ENCODE measurements at places on chromosomes 3 and 15.

- DNase-seq: no peak
Measured at GRCh38 chr3:27568393-27568792, 84.2 kb upstream of the SLC4A7 start.

DNA sequence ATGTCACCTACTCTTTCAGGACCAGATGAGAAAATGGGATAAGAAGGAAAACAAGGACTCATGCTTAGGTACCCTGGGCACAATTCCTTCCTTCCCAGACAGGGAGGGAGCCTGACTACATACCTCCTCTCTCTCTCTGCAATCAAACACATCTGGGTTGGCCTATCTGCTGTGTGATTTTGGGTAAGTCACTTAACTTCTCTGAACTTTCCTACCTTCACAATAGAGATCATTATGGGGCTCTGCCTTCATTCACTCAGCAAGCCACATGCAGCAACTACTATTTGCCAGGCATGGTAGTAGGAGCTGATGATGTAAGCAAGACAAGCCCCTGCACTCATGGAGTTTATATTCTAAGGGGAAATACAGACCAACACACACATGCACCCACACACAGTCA, 251.2 kb downstream of the SHQ1 start:
- DNase-seq: no peak

- no peak for DNase-seq
Measured at GRCh38 chr15:47460795-47461573, 256.3 kb upstream of the SEMA6D start.

DNA sequence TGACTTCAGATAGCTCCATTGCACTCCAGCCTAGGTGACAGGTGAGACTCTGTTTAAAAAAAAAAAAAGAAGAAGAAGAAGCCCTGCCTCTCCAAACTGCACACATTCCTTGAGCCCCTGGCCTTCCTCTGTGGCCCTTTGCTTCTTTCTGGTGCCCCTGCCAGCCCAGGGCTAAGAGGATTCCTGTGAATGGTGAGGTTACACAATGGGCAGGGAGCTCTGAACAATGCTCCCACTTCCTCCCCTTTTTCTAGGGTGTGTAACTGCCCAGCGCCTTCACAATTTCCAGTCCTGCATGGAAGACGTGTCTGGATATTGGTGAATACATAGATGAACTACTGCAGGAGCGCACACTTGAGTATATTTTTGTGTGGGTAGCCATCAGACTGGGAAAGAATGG, 3.6 kb upstream of the AMOTL2 start:
- no peak for DNase-seq

GRCh38 chr3:30578986-30579579, 27.3 kb upstream of the TGFBR2 start:
- DNase-seq: no peak

DNA sequence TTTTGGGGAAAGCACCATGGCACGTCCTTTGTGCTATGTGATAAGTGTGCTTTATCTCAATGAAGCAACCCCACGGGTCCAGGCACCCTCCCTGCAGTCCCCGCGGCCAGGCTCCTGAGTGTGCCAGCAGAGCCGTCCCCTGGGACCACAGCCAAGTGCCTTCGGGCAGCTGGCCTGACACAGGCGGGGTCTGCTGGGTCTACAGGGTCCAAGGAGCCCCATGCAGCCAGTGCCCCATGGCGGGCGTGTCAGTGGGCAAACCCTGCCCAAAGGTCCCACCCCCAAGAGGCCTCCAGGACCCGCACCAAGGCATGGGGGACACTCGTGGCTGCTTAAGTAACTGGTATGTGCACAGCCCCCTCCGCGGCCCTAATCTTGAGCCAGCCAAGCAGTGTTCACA, 35.3 kb downstream of the KLHL25 start:
- no peak for DNase-seq

- DNase-seq: no peak
Measured at GRCh38 chr15:40856746-40857145, 12.9 kb downstream of the SPINT1 start.

DNA sequence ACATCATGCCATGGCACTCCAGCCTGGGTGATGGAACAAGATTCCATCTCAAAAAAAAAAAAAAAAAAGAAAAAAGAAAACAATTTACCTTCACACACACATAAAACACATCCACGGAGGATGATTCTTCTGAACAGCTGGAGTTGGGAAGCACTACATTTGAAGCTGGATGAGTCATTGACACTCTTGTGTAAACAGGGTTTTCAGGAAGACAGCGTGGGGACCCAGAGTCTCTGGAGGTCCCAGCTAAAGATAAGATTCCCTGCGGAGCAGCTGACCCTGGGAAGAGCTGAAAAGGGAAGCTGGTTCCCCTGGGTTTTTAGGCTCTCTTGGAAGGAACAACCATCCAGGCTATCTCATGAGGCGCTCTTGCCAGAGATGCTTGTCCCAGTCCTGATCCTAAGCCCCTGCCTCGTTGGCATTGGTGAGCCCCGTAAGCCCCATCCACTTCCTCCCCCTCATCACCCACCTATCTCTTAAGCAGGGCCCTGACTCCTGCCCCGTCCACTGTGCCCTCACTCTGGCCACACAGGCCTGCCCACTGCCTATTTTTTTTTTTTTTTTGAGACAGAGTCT, 32.0 kb upstream of the FURIN start:
- DNase-seq: no peak

- no peak for DNase-seq
Measured at GRCh38 chr3:195236801-195237570, 34.0 kb downstream of the XXYLT1 start.

DNA sequence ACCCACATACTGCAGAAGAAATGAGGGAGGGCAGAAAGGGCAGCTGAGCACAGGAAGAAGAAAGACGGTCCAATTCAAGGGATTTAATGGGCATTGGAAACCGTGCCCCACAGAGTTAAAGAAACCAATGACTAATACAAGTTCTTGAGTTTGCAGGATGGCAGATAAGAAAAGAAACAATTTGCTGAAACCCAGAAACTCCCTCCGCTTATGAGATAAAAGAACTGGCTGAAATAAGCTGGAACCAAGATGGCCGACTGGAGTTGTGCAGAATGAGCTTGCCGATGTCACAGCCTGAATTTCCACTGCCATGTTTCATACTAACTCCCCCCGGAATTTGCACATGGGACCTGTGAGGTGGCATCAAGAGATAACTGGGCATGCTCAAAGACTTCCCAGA, 47.1 kb downstream of the SCAP start:
- DNase-seq: no peak

DNA sequence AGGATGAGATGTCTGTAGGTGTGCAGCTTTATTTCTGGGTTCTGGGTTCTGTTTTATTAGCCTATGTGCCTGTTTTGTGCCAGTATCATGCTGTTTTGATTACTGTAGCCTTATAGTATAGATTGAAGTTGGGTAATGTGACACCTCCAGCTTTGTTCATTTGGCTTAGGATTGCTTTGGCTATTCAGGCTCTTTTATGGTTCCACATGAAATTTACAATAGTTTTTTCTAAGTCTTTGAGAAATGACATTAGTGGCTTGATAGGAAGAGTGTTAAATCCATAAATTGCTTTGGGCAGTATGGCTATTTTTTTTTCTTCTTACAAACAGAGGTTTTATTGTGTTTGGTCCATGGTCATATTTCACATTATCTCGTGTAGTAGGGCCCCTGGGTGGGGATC, 285.8 kb upstream of the GADL1 start:
- DNase-seq: no peak

- no peak for DNase-seq
Measured at GRCh38 chr15:90552162-90552928, 22.6 kb downstream of the CRTC3 start.

DNA sequence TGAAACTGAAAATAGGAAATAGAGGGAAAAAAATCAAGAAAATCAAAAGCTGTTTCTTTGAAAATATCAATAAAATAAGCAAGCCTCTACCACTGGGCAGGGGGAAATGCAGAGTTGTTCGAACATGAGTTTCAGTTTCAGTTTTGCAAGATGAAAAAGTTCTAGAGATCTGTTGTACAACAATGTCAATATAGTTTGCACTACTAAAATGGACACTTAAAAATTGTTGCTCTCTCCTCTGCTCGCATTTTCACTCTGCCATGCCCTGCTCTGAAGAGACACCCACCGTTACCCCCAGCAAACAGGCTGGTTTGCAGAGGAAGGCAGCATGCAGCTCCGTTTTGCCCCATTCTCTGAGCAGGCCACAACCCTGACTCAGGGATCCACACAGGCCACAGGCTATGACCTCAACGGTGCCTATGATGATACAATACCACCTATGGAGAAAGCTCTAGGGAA, 64.5 kb downstream of the ZNF148 start:
- DNase-seq: peak; percentile 13

DNA sequence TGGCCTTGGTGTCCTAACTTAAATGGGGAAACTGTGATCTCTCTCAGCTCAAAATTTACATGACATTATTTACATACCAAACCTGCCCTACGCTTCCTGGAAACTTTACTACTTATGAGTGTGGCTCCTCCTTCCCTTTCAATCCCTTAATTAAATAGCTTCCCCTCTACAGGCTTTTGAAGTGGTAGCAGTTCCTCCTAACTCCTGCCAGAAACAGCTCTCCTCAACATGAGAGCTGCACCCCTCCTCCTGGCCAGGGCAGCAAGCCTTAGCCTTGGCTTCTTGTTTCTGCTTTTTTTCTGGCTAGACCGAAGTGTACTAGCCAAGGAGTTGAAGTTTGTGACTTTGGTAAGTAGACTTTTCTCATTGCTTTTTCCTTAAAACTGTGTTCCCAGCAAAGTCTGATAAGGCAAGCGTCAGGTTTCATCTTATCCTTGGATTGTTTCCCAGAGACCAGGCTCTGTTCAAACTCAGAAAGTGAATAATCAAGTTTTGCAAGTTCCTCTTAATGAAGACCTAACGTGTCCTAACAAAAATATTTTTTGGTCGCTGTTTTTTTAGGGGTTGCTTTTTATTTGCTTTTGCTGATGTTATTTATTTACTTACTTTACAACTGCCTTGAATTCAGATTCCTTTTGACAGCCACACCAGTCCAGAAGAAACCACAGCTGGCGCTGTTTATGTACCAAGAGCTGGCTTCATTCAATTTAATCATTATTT, at the start of gene ACP3:
TSS of gene ACP3 (plus strand) at position 179 of the 720 bp plus-strand sequence. CDS start at position 229, 50 bp downstream.
- DNase-seq: no peak

GRCh38 chr15:46413799-46414198, 779.0 kb downstream of the SQOR start:
- no peak for DNase-seq

GRCh38 chr3:58164906-58165821, 45.6 kb downstream of the DNASE1L3 start:
- no peak for DNase-seq

GRCh38 chr3:181056136-181056732, 66.7 kb upstream of the DNAJC19 start:
- no peak for DNase-seq

GRCh38 chr15:101152914-101153313, 98.9 kb downstream of the CHSY1 start:
- DNase-seq: no peak

GRCh38 chr15:83747050-83747717, 93.3 kb downstream of the ADAMTSL3 start:
- DNase-seq: no peak

DNA sequence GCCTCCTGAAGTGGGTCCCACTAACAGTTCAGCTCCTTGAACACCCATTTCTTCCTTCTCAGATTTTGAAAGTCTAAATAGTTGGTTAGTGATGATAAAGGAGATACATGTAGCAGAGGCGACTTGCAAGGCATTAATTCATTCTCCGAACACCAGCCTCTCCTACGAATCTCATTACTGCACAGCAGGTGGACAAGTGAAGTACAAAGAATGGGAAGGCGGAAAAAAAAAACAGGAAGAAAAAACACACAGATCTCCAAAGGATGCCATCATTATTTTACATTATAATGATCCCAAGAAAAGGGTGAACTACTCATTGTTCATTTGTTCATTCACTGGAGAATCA, 276.5 kb downstream of the MAGI1 start:
- DNase-seq: no peak

All from stimulated activated CD8-positive, alpha-beta memory T cell treated with anti-CD3 and anti-CD28 coated beads, Interleukin-4, amount 100 ng/mL, for 4 hours (primary cell).